ENCODE measurements at places on chromosomes 5 and 9. TPM values are rescaled to one million over a fixed set of nuclear protein-coding genes. Genes with fewer than 3 reads are reported as not detected.
A peak's percentile ranks its signal among the peaks of the same experiment; 100 is the strongest.

ANKRD18B gene
- total RNA-seq, result not detected

TMEM252 gene
- not detected for total RNA-seq

CER1 gene
- not detected for total RNA-seq

IL5 gene
- total RNA-seq, result not detected

TNFSF8 gene
- total RNA-seq, result 17.9 TPM

GRCh38 chr5:100746730-100747129, 156.4 kb downstream of the ST8SIA4 start:
- peak; percentile 65 for DNase-seq

DNA sequence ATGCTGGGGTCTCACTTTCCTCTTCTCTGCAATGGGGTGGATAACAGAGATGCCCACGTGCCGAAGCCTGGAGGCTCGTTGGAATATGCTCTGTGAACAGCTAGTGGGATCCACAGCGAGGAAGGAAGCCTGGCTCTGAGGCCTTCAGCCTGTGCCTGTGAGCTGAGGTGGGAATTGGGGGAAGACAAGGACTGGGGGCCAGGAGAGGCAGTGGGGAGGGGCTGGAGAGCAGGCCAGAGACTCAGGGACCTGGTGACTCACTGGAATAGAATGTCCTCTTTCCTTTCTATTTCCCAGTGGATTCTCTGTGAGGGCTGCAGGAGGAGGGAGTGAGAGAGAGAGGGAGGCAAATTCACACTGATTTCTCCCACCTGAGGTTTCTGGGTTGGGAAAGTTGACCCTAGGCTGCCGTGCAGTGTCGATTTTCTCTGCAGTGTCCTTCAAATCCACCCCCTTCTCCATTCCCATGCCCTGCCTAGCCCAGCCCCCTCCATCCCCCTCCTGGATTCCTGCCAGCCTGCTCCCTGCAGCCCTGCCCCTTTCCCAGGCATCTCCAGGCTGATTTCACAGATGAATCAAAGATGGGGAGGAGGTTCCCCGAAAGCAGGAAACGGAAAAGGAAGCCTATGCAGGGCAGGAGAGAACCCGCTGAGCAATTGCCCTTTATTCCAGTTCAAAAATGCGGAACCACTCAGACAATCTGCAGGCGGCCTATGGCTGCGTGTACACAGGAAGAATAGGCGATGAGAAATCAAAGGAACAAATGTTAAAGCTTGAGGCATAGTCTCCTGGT, 1.4 kb upstream of the SPAAR start:
- no peak for DNase-seq

- peak; percentile 80 for DNase-seq
Measured at GRCh38 chr5:180670586-180671359, 21.4 kb upstream of the FLT4 start.

- DNase-seq, result no peak
Measured at GRCh38 chr9:77005216-77005615, 14.2 kb upstream of the FOXB2 start.

DNA sequence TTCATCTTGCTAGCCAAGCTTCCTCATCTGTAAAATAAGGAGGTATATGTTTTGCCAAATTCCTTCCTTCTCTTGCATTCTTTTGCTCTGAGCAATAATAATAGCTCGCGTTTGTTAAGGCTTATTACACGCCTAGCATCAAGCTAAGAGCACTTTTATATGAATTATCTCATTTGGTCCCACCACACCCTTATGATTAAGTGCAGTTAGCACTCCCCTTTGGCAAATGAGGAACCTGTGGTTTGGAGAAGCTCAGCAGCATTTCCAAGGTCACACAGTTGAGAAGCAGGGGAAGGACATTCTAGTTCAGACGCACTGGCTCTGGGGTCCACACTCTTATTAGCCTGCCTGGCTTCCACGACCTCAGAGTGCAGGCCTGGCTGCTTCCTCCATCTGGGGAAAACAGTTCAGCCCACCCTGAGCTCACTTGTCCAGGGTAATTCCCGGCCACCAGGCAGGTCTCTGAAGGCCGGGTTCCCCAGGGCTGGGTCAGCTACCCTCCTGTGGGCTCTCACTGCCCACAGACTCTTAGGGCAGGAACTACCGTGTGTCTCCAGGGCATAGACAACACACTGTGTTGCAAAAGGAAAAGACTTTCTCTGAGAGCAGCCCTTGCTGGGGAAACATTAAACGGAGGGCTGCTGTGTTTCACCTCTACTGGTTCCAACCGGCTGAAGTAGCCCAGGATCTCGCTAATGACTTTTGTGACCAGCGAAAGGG, 9.9 kb upstream of the FBP1 start:
- no peak for DNase-seq

- DNase-seq, result no peak
Measured at GRCh38 chr9:97562542-97562941, 61.1 kb downstream of the TMOD1 start.

GRCh38 chr5:161847447-161847846, 473 bp upstream of the GABRA1 start:
- DNase-seq, result no peak

GRCh38 chr9:80946496-80947170, 742.7 kb downstream of the TLE1 start:
- DNase-seq, result no peak

DNA sequence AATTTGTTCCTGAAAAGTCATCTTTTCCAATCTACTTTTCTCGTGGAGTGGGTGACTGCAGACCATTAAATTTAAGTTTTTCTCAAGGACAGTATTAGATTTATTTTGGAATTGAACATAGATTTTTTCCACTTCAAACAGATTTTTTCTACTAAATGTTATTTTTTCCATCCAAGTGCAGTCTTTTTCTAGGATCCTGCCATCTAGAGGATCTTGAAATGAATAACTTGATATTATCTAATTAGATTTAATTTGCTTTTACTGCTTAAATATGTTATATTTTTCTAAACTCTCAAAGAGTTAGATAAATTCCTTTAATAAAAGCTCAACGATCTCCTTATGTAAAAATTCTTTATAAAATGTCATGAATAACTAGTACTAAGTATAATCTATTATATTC, 136.9 kb upstream of the PRR16 start:
- DNase-seq, result no peak

- DNase-seq, result no peak
Measured at GRCh38 chr9:88508326-88508725, 26.7 kb upstream of the NXNL2 start.

- no peak for DNase-seq
Measured at GRCh38 chr9:127452691-127453090, 1.4 kb downstream of the LRSAM1 start.

- DNase-seq, result no peak
Measured at GRCh38 chr9:16268067-16268881, 602.2 kb downstream of the BNC2 start.
